Activated naive CD8-positive, alpha-beta T cell treated with anti-CD3 and anti-CD28 coated beads for 36 hours (primary cell): ENCODE measurements at places on chromosomes 11 and 22. TPM values are rescaled to one million over a fixed set of nuclear protein-coding genes. Genes with fewer than 3 reads are reported as not detected.

DNA sequence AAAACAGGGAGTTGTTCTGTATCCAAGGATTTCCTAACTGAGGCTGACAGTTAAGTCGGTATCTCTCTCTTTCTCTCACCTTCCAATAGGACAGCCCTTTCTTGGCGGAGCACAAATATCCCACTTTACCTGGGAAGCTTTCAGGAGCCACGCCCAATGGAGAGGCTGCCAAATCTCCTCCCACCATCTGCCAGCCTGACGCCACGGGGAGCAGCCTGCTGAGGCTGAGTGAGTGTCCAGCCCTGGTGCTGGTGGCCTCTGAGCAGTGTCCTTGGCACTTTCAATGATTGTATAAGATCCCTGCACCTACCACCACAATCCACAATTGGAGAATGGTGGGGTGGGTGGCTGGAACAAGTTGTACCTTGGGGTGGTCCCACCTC, 33.7 kb downstream of the CYB5R2 start:
- H3K27ac ChIP-seq, result no peak overlapping the region
- H3K4me3 ChIP-seq, result no peak overlapping the region
- H3K27me3 ChIP-seq, result no peaks in the 10 kb centered on the region

Gene TCN2
- total RNA-seq, result 0.48 TPM

DNA sequence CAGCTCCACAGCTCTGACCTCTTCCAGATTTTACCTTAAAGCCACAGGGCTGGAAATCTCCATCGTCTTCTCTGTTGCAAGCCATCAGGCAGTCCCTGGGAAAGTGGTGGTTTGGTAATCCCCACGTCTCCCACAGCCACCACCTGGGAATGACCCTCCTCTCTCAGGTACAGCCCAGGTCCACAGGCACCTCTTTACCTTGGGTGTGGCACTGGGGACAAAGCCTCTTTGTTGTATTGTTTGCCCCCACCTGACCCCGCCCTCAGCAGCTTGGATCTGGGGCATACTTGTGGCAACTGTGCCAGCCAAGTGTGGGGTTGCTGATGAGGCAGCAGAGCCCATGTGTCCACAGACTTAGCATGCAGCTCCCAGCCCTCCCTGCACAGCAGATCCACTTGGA, 77.6 kb downstream of the LRRC32 start:
- no peak overlapping the region for H3K27ac ChIP-seq
- peaks cover 3% of the 10 kb centered on the region for H3K36me3 ChIP-seq
- H3K4me3 ChIP-seq, result no peak overlapping the region

DNA sequence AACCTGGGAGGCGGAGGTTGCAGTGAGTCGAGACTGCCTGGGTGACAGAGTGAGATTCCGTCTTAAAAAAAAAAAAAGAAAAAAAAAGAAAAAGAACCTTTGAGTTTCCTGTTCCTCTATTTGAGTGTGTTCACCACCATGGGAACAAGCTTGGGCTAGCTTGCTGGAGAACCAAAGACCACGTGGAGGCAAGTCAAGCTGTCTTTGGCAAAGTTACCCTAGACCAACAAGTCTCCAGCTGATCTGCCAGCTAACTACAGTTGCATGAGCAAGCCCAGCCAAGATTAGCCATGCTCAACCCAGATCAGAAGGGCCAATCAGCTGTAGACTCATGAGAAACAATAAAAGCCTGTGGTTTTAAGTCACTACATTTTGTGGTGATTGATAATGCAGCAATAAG, 29.7 kb downstream of the SLN start:
- H3K27ac ChIP-seq, result no peak overlapping the region
- H3K36me3 ChIP-seq, result no peaks in the 10 kb centered on the region
- no peaks in the 10 kb centered on the region for H3K4me1 ChIP-seq
- DNase-seq, result no peak

Gene CHRDL2
- total RNA-seq, result not detected
